ENCODE measurements at places on chromosomes 7 and 10.

- no peak for DNase-seq
Measured at GRCh38 chr10:8069108-8069507, 14.6 kb downstream of the GATA3 start.

DNA sequence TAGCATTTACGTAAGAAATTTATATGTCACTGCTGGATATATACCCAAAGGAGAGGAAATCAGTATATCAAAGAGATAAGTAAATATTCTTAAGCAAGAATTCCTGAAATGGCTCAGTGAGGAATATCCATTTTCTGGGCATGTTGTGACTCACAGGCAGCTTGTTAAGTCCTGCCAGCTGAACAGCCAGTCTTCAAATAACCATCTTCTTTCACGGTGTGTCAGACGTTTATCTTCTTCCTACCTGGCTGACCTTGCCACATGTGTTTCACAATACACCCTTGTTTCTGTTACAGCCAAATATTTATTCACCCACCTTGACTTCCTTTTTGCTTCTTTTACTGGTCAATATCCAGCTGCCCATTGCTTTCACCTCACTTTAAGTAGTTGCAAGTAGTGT, 648.1 kb downstream of the ANKRD7 start:
- DNase-seq, result no peak

DNA sequence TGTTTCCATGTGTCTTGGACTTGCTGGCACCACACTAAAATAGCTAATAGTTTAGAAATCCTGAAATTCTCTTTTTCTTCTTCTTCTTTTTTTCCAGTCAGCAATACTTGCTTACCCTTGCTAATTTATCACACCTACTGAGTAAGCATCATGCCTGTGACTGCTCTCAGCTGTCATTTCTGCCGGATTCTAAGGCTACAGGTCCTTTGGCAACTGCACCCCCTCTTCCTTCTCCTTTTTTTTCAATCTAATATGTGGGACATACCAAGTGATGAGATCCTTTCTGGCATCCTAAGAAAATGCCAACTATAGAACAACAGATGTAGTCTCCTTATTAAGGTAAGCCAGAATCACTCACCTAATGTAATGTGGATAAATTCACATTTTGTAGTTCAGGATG, 444.7 kb downstream of the MAGI2 start:
- DNase-seq, result no peak

DNA sequence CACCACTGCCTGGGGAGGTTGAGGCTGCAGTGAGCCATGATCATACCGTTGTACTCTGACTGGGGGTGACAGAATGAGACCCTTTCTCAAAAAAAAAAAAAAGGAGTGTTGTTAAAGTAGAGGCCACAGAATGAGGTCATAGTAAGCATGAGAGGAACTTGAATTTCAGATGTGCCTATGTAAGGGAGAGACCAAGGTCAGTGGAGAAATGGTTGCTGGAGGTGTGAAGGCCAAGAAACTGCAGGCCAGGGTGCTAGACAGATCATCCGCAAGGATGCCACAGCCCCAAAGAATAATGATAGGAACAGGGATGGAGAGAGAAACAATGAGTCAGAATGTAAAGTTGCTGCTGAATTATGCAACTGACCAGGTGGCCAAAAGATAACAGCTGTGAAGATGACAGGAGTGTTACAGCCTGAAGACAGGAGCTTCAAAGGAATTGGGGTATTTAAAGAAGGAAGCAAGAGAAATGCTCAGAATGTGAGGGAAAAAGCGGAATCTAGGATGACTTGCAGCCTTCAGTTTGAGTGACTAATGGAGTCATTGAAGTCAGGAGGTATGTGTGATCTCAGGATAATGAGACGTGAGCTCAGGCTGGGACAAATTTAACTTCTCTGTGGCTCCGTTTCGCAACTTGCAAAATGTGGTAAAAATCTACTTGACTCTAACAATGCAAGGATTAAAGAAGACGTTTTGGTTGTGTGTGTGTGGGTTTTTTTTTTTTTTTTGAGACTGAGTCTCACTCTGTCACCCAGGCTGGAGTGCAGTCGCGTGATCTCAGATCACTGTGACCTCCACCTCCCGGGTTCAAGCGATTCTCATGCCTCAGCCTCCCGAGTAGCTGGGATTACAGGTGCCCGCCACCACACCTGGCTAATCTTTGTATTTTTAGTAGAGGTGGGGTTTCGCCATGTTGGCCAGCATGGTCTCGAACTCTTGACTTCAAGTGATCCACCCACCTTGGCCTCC, 22.2 kb downstream of the TYW1B start:
- no peak for DNase-seq

- DNase-seq, result no peak
Measured at GRCh38 chr7:136027160-136027559, 50.0 kb upstream of the MTPN start.

- DNase-seq, result no peak
Measured at GRCh38 chr10:76026176-76026771, 594.9 kb downstream of the LRMDA start.

- no peak for DNase-seq
Measured at GRCh38 chr7:92657391-92657790, 67.2 kb upstream of the FAM133B start.

DNA sequence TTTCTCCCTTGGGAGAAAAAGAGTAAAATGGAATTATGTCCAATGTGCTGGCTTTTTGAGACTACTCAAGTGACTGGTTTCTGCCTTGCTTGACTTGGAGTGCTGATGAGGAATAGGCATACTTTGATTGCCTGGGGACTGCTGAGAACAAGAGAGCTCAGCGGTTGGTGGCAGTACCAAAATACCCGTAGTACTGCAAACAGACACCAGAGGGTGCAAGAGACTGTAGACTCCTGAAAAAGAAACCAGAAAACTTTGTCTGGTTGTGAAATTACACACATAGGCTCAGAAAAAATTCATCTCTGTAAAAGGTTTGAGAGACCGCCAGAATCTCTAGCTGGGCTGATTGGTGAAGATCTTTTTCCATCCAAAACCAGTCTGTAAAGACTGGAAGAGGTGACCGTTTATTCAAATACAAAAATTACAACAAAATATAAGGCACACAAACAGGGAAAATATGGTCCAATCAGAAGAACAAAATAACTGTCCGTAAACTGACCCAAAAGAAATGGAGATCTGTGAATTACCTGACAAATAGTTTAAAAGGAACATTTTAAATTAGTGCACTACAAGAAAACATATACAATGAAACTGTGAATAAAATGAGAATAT, 18.5 kb downstream of the BICC1 start:
- no peak for DNase-seq

DNA sequence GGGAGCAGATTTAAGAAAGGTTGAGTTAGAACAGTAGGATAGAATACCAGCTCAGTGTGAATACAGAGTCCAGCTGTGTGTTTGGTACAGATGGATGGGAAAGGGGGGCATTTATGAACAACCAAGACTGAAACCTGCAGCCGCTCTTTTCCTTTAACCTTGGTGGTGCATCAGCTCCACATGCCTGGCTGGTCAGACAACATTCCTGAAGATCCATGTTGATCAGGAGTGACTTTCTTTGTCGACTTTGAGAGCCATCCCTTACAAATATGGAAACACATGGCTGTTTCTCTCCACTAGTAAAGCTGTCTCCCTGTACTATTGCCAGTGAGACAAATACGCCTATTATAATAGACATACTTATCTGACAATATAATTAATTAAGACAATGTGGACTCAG, 476.5 kb upstream of the IGFBP3 start:
- no peak for DNase-seq

DNA sequence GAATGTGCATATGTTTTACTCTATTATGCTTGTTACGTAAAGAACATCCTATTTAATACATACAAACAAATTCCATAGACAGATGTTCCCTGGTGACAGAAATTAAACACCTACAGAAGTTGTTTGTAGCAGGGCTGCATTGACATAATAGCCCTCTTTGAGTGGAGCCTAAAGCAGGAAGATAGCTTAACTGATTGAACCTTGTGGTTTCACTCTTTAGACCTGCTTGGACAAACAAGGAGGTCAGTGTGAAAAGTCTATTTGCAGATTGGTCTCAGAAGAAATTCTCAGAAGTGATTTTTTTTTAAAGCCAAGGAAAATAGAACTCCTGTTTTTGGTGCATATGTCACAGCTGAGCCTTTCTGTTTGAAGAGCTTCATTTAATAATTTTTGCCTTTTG, 121.3 kb downstream of the PPP1R9A start:
- no peak for DNase-seq

GRCh38 chr10:97574374-97575126, 2.0 kb downstream of the ANKRD2 start:
- DNase-seq, result no peak

GRCh38 chr10:128853537-128853936, 613.5 kb upstream of the MGMT start:
- DNase-seq, result no peak

DNA sequence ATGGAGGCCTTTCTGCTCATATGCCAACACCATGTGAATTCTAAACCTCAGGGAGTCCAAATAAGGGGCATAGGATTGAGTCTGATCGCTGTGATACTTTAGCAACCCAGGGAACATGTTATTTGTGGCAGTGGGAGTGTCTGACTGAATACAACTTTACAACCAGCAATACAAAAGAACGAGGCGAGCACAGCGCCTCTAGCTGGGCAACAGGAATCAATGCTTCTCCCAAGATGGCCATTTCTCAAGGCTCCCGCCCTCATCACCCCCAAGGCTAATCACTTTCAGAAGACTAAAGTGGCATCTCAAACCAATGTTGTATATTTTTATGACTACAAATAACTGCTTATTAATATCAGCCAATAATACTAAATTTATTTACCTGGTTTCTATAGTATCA, 28.1 kb downstream of the YWHAG start:
- no peak for DNase-seq

- DNase-seq, result no peak
Measured at GRCh38 chr10:122884166-122884565, 4.8 kb upstream of the FAM24B start.

DNA sequence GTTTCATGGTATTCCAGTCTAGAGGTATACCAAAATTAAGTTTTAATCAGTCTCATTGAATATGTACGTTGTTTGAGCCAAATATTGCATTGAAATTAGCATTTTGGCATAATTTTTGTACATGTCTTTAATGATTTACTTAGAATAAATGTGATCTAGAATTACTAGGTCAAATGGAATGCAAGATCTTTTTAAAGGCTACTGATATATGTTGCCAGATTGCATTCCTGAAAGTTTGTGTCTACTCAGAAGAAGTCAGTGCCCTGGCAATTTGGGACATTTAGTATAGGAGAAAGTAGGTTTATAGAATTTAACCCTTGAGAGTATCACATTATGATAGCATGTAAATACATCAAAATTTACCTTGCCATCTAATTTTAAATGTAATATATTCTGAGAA, 32.4 kb downstream of the KMT2E start:
- DNase-seq, result no peak

GRCh38 chr7:15498465-15498864, 63.4 kb downstream of the AGMO start:
- no peak for DNase-seq

DNA sequence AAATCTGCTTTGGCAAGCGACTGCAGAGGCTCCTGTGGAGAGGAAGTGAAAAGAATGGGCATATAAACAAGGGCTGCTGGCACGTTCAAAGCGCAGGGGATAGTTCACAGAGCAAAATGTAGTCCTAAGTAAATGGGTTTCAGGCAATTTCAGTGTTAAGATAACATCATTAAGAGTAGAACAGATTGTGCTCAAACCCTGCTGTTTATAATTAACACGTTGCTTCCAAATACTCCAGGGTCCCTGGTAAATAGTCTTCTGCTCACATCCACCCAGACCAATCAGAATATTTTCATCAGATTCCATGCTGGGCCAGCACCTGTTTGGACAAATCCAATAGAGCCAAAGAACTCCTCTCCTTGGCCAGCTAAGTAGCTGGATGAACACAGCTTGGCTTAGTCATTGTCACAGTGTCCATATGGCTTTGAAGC, 81.4 kb downstream of the ORC5 start:
- no peak for DNase-seq

DNA sequence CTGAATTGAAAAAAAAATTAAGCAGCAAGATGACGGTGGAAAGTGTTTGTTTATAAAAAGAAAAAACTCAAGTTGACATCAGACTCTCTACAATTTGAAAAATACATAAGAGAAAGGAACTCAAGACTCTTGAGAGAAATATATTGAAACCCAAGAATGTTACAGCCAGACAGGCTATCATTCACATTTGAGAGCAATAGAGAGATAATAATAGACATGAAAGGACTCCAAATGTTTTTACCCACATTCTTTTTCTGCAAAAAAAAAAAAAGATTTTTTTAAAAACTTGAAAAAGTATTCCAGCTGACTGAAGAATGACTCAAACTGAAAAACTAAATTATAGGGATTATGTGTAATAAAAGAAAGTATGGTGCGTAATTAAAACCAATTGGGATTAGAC, 532.4 kb downstream of the INHBA start:
- no peak for DNase-seq

DNA sequence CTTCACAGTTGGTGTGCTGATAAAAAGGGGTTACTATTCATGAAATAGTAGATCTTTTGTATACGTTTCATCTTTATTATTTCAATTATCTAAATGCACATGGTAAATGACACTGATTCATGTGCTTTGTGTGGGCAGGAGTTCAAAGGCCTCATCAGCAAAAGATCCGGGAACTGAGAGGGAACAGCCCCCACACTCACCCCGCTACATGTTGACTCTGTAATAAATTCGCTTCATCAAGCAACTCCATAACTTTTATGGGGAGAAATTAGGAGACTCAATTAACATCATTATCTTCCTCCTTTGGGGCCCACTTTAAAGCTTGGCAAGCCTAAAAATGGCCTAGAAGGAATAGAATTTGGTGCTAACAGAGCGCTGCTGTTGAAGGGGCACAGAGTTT, 250.7 kb upstream of the BMPER start:
- DNase-seq, result no peak

- no peak for DNase-seq
Measured at GRCh38 chr7:131299074-131299473, 28.6 kb upstream of the MKLN1 start.

DNA sequence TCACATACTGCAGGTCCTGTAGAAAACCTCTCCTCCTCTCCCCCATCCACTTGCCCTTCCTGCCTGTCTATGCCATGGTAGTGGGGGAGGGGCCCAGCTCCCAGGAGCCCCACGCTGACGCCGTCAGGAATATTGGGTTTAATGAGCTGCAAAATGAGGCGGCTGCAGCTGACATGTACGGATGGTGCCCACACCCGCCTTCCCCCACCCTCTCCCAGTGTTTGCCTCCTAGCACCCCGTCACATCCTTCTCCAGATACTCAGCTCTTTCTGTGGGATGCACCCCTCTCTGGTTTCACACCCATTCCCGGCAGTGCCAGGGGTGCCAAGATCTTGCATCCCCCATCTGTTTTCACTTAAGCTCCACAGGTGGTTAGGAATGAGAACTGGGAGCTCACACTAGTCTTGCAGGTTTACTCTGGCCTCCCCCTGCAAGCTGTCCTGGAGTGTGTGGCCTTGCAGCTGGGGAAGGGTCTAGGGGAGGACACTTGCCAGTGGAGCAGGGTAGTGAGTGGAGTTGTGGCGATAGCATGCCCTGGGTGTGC, 26.1 kb downstream of the GBX1 start:
- DNase-seq, result no peak

GRCh38 chr7:155645662-155646061, 1.2 kb downstream of the RBM33 start:
- DNase-seq, result no peak

- DNase-seq, result no peak
Measured at GRCh38 chr7:3175285-3175902, 125.7 kb upstream of the SDK1 start.
